M059J (cell line): ENCODE measurements at places on chromosomes 6 and 20. TPM values are rescaled to one million over a fixed set of nuclear protein-coding genes. Genes with fewer than 3 reads are reported as not detected.

DNA sequence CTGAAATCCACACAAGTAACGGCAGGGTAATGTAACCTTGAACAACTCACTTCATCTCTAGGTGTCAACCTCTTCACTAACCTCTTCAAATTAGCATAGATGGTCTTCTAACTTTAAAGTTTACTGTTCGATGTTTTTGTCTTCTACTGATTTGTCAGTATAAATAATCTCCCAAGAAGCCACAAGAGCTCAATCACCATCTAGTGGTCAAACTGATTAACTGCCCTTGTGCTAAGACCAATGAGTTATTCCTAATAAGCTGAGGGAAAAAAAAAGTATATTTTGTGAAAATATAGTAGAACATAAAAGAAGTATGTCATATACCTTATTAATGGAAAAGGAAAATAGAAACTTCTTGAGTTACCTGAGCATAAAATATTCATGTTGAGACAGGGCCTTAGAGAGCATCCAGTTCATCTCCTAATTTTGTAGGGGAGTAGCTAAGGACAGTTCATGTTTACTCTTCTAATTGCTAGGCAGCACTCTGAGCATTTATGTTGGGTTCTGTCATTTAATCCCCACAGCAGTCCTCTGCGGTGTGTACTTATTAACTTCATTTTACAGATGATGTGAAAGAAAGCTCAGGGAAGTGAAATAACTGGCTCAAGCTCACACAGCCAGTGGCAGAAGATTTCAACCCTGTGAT is 317.1 kb downstream of the ESR1 start:
- DNase-seq: peak; percentile 70

Gene CNPY3
- 58.0 and 78.3 TPM in 2 replicates for total RNA-seq

Gene LCA5
- total RNA-seq: 4.1 and 5.0 TPM in 2 replicates

Gene SLC17A2
- not detected in 2 replicates for total RNA-seq

DNA sequence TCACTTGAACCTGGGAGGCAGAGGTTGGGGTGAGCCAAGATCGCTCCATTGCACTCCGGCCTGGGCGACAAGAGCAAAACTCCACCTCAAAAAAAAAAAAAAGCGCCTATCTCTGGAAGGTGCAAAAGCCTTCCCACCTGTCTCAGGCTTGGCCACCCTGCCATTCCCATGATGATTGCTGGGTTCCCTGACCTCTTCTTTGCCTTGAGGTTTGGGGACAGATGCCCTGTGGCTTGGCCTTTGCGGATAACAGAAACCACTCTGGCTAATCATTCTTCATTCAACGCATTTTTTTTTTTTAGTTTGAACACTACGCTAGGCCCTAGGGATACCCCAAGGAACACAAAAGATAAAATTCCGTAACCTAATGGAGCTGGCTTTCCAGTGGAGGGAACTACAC is 6.8 kb upstream of the HMGA1 start:
- DNase-seq: no peak

DNA sequence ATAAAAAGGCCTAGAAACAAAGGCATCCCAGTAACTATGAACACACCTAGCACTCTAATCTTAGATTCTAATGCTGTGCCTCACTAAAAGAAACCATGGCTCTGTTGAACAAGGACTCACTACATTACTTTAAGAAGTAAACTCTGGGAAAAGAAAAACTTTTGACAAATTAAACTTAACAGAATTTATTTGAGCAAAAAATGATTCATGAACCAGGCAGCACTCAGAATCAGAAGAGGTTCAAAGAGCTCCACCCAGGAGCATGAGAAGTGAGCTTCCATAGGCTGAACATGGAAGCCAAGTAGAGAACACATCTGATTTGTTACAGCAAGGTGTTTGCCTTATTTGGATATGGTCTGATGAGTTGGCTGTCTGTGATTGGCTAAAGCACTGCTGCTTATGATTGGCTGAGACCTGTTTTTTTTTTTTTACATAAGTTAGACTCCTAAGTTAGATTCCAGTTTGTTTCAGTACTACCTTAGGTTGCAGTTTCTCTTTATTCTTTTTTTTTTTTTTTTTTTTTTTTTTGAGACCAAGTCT is 343.6 kb upstream of the SASH1 start:
- DNase-seq: no peak

DNA sequence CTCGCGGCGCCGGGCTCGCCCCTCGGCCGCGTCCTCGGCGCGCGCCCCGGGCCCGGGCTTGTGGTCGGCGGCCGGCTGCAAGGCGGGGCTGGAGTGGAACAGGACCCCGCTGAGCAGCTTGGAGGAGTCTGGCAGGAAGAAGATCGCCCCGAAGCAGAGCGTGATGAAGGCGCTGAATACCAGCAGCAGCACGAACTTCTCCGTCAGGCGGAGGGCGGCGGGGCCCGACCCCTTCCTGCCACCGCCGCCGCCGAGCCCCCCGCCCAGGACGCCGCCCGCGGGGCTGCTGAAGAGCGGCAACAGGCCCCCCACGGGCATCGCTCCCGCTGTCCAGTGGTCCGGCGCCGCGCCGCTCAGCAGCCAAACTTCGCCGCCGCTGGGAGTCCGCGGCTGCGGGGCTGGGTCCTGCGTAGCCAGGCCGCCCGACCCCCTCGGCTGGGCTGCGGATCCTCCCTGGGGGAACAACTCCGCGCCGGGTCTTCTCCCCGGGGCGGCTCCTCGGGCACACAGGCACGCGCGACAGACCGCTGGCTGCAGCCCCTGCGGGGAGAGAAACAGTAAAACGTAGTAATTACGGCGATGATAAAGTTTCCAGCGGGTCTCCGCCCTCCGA is 707 bp downstream of the MAN1A1 start:
- DNase-seq: peak; percentile 10
